Caki2 (cell line): ENCODE measurements at places on chromosomes 2 and 18. TPM values are rescaled to one million over a fixed set of nuclear protein-coding genes. Genes with fewer than 3 reads are reported as not detected.

Gene GNLY
- not detected in 2 replicates for total RNA-seq

Gene POTEC
- not detected in 2 replicates for total RNA-seq

Gene TCF7L1
- total RNA-seq = 0.07 TPM in 1 of 2 replicates, not detected in the other

Gene ALPI
- not detected in 2 replicates for total RNA-seq

Gene GRHL1
- total RNA-seq = 0.43 and 9.1 TPM in 2 replicates

Gene PHOSPHO2
- total RNA-seq = 7.5 and 10.8 TPM in 2 replicates

Gene STK36
- total RNA-seq = 7.3 and 9.4 TPM in 2 replicates

Gene HOXD9
- total RNA-seq = 9.5 and 13.4 TPM in 2 replicates

Gene SERPINB11
- total RNA-seq = not detected in 2 replicates

Gene INHBB
- 48.3 and 52.0 TPM in 2 replicates for total RNA-seq

Gene CCDC102B
- total RNA-seq = not detected in 2 replicates

Gene TUBB8B
- total RNA-seq = not detected in 2 replicates

Gene GLI2
- 0.44 and 0.72 TPM in 2 replicates for total RNA-seq

Gene ACTG2
- total RNA-seq = not detected in 2 replicates

Gene RUFY4
- total RNA-seq = not detected in 2 replicates

Gene SLC19A3
- 0.52 and 1.0 TPM in 2 replicates for total RNA-seq

Gene CCDC68
- 0.27 and 0.43 TPM in 2 replicates for total RNA-seq

Gene EVA1A
- total RNA-seq = 281 and 383 TPM in 2 replicates

Gene GAD1
- total RNA-seq = 4.4 and 5.6 TPM in 2 replicates

Gene SOCS6
- total RNA-seq = 7.8 and 9.4 TPM in 2 replicates

Gene AQP12B
- total RNA-seq = not detected in 2 replicates

Gene LAMA1
- 23.4 and 38.2 TPM in 2 replicates for total RNA-seq

Gene OTOF
- not detected in 2 replicates for total RNA-seq

Gene XDH
- total RNA-seq = 0.68 and 1.4 TPM in 2 replicates

Gene ANKRD29
- total RNA-seq = 0.17 and 0.71 TPM in 2 replicates

Gene MYCN
- not detected in 2 replicates for total RNA-seq
